ENCODE measurements at places on chromosomes 3 and 15.

GRCh38 chr3:192372616-192373015, 354.7 kb downstream of the FGF12 start:
- DNase-seq = no peak

GRCh38 chr15:43872416-43873020, 45.7 kb downstream of the WDR76 start:
- DNase-seq = no peak

- DNase-seq = no peak
Observed at GRCh38 chr3:194941360-194941955, 255.8 kb downstream of the FAM43A start.

DNA sequence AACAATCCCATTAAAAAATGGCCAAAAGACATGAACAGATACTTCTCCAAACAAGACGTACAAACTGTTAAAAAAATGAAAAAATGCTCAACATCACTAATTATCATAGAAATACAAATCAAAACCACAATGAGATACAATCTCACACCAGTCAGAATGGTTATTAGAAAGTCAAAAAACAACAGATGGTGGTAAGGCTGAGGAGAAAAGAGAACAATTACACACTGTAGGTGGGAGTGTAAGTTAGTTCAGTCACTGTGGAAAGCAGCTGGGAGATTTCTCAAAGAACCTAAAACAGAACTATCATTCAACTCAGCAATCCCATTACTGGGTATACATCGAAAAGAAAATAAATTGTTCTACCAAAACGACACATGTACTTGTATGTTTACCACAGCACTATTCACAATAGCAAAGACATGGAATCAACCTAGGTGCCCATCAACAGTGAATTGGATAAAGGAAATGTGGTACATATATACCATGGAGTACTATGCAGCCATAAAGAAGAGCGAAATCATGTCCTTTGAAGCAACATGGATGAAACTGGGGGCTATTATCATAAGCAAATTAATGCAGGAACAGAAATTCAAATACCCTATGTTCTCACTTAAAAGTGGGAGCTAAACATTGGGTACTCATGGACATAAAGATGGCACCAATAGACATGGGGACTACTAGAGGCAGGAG, 51.5 kb downstream of the MYO1E start:
- no peak for DNase-seq

- DNase-seq = no peak
Observed at GRCh38 chr15:67101911-67102598, 36.7 kb downstream of the SMAD3 start.

GRCh38 chr3:36182024-36182423, 198.3 kb upstream of the STAC start:
- no peak for DNase-seq

DNA sequence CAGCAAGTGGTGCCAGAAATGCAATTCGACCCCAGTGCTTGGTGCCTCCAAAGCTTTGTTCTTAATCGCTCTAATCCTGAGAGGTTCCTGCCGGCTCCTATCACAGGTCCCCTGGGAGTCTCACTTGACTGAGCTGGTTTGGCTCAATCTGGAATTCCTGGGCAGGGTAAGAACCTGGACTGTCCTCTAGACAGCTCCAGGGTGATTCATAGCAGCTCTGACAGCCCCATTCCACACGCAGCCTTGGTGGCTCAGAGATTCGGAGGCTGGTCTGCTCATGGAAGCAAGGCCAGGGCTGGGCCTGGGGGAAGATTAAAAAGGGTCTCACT, 37.9 kb downstream of the MYO5C start:
- DNase-seq = no peak

- no peak for DNase-seq
Observed at GRCh38 chr3:147388700-147389580, 17.4 kb downstream of the ZIC4 start.

- DNase-seq = no peak
Observed at GRCh38 chr3:141642215-141642614, 95.9 kb upstream of the RNF7 start.

- no peak for DNase-seq
Observed at GRCh38 chr3:55723653-55724406, 236.7 kb upstream of the WNT5A start.

- DNase-seq = no peak
Observed at GRCh38 chr3:126131881-126132750, 48.2 kb upstream of the SLC41A3 start.

All from thoracic aorta (tissue), 2 donors.